Germinal center (tissue), 1 donor: ENCODE measurements at places on chromosomes 4 and X.

DNA sequence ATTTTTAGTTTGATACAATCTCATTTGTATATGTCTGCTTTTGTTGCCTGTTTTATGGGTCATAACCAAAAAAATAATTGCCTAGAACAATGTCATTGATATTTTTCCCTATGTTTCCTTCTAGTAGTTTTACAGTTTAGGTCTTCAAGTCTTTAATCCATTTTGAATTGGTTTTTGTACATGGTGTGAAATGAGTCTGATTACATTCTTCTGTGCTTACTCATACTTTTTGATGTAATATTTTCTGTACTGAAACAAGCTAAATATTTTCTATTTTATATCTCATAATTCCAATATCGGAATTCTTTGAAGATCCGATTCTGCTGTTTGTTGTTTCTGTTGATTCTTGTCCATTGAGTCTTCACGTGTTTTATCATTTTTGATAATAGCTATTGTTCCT is 10.6 kb downstream of the TMEM156 start:
- DNase-seq, result no peak

GRCh38 chr4:2646396-2647149 is 109.6 kb downstream of the TNIP2 start:
- no peak for DNase-seq

- no peak for DNase-seq
These were observed 13.7 kb downstream of the PITX2 start for GRCh38 chr4:110609044-110609750.

- DNase-seq, result no peak
These were observed 25.8 kb downstream of the CRMP1 start for GRCh38 chr4:5866841-5867813.
